Erythroblast (primary cell): ENCODE measurements at places on chromosomes 1 and 21.

DNA sequence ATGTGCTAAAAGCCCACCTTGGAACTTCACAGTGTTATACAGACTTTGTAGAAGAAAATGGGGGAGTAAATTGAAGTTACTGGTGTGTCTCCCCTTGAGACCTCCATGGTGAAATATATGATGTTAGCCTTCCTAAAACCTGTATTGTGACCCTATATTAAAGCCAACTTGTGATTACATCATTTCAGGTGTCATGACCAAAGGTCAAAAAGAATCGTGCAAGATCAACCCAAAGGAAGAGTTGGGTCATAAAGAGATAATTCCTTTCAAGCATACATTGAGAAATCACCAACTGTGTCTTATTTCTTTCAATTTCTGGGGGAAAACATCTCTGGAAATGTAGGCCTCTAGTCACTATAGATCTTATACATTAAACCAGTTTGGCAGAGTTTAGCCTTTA, 34.6 kb downstream of the GNAT2 start:
- no peak for DNase-seq

DNA sequence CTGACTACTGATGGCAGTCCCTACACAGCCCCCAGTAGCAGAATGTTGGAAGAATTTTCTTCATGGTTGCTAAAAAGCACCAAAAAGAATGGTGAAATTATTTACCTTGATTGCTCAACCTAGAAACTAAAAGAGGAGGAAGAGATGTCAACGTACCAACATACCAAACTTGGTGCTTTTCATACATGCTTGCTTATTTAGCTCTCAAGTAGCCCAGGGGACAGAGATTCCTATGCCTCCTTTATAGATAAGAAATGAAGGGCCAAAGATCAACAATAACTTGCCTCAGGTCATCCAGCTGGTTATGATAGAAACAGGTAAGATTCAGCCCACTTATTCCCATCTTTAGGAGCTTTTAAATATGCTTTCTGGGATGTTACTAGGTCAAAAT, 170.6 kb downstream of the PIGK start:
- no peak for DNase-seq

- peak; percentile 63 for DNase-seq
These were observed 1.2 kb downstream of the CLSPN start for GRCh38 chr1:35768350-35769187.

- DNase-seq = no peak
These were observed 58.3 kb downstream of the UBE2T start for GRCh38 chr1:202283379-202283844.

DNA sequence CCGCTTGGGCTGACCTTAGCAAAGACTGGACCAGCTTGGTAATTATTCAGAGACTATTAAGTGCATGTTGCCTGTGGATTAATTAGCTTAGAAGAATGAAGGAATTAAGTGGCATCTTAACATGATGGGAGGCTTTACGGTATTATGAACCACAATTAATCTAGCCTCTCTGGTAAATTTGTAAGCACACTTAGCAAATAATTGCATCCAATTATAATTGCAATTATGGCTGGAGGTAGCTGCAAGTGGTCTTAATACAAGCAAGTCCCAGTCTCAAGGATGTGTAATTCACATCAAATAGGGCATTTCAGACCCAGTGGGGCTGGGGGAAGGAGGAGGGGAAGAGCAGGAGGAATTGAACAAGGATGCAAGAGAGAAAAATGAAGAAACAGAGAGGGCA, 151.6 kb downstream of the CNIH3 start:
- no peak for DNase-seq

GRCh38 chr1:110477445-110477957, 26.6 kb downstream of the PROK1 start:
- DNase-seq = no peak

DNA sequence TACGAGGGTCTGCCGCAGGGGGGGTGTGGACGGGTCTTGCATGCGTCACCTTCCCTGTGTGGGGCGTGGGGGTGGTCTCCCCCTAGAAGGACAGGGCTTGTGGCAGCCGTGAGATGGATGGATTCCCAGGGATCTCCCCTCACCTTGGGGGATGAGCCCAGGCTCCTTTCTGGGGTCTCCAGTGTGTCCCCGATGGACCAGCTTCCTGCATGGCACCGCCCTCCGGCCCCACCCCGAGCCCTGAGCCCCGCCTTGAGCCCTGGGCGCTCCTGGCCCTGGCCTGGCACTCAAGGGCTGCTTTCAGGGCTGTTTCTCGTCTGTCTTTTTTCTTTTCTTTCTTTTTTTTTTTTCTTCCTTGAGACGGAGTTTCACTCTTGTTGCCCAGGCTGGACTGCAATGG, 59.5 kb downstream of the SKI start:
- DNase-seq = no peak

- no peak for DNase-seq
These were observed 30.7 kb downstream of the CA6 start for GRCh38 chr1:8976338-8976737.

DNA sequence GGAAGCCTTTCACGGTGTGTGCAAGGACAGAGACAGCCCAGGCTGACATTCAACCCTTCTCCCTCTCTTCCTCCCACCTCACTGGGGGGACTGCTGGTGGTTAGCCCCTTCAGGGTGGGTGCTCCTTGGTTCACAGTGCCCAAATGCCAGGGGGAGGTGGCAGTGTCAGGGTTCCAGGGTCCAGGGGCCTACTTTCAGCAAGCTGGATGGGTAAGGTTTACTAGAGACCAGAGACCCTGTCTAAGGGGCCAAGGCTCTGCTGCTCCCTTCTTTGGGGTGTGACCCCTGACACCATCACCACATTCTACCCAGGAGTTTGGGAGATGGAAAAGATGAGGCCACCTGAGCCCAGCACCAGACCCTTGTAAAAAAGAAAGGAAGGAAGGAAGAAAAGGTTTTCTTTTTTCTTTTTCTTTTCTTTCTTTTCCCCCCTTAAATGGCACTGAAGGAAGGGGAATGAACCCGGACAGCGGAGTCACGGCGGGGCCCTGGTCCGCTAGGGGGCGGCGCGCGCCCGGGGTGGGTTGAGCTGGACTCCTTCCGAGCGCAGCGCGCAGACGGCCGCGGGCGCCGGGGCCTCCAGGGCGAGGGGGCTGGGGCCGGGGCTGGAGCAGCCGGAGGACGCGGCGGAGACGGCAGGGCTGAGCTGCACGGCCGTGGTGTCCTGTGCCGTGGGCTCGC, 18.8 kb downstream of the KNCN start:
- peak; percentile 70 for DNase-seq

- DNase-seq = peak; percentile 62
These were observed 6.0 kb downstream of the CYB561D1 start for GRCh38 chr1:109499661-109500536.

DNA sequence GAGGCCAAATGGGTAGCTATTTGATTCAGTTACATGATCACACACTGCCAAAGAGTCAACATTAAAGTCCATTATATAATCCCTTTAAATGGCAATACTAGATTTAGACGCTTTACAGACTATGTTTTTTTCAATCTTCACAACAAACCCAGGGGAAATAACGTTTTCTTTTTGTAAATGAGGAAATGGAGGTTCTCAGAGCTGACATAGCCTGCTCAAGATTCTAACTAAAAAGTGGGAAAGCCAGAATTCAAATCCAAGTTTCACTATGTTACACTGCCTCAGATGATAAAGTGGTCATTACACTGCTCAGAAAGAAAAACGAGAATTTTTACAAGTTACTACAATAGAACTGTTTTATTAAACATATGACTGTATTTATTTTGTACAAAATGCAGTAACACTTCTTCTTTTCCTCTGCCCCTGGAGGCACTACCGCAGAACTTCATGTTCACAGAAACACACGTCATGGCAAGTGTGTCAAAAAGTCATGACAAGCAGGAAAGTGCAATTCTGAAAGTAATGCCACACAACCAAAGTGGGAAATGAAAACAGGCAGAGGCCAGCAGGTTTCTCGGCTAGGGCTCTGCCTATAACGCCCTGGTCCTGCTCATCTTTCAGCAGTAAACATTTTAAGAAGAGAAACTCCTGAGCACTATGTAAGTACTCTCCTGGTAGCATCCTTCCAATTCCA, 19.0 kb downstream of the THEMIS2 start:
- DNase-seq = no peak

GRCh38 chr1:71191520-71191919, 110.7 kb upstream of the ZRANB2 start:
- DNase-seq = no peak

DNA sequence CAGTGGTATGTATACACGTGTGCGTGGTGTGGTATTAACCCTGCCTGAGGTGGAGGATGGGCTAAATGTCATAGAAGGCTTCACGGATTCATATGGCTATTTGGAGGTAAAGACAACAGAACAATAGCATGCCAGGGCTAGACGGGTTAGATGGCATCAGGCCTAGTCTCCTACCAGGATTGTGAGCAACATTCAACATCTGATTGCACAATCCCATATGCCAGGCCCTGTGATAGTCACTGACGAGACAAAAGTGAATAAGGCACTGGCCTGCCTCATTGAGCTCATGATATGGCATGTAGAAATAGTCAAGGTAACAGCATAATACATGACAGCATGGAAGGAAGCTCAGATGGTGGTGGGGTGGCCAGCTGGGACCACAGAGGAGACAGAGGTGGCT, 167.1 kb upstream of the BEND5 start:
- no peak for DNase-seq

- DNase-seq = no peak
These were observed 23.1 kb upstream of the RAP1A start for GRCh38 chr1:111596499-111596898.

- DNase-seq = no peak
These were observed 20.6 kb upstream of the MRPS14 start for GRCh38 chr1:175043824-175044223.

- peak; percentile 54 for DNase-seq
These were observed 23.1 kb upstream of the ERI3 start for GRCh38 chr1:44377925-44378784.
